HAP-1 (cell line): ENCODE measurements at places on chromosomes 1 and 21.

DNA sequence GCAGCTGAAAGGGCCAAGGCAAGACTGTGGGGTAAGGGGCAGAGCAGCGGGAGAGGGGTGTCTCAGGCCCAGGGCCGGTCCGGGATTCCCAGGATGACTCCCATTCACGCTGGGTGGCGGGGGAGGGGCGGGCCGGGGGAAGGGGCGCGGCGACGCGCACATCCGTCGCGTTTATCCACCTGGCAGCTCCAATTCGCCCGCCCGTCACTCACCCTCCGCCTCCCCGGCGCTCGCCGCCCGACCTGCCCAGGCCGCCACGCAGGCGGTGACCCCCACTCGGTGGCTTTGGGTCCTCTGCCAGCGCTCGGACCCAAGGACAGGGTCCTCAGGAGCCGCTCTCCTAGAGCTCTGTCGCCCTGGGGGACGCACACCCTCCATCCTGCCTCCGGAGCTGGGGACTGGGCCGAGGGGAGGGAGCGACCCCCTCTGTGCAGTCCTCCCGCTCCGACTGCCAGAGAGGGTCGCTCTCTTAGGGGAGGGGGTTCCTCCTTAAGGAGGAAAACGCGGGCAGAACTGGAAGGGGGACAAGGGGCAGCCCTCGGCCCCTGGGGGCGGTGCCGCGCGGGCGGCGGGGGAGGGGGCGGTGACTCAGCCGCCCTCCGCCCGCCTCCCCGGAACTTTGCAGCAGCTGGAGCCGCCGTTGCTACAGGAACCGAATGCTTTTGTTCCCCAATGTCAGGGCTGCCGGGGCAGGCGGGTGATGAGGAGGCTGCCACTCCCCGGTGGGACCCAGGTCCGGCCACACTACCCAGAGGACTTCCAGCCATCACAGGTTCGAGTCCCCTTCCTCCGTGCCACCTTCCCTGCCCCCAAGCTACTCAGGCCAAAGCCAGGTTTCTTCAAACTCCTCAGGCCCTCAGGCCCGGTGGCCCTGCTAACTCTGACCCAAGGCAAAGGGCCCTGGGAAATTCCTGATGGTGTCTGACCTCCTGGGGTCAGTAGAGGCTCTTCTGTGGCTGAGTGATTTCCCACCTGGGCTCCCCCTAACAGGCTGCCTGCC is 3.4 kb downstream of the ADGRB2 start:
- peak; percentile 78 for DNase-seq

DNA sequence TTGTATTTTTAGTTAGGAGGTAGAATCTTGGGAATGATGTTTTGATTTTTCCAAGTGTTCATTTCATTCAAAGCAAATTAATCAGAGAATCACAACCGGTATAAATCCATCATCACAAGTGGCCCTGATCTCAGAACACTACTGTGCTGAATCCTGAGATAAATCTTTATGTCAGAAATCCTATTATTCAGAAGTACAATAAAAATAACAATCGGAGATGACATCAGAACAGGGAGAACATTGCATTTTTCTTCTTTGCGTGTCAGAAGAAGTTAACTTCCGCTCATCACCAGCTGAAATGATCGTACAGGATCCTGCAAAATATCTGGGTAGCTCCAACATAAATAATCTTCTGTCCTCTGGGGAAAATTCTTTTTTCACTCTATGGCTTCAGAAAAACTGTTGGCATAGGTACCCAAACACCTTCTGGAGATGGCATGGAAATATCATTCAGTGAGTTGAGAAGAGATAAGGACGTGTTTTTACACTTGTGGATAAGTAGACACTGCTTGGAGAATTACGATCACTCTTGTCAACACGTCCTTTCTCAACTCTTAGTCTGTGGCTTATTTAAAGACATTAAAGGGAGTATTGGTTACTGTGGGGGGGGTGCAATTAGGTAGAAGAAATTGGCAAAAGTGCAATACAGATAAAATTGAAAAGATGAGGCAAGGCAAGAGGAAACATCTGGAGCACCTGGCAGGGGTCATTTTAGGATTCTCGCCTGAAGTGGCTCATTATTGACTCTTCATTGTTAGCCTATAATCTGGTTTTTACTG is 46.9 kb upstream of the SMYD2 start:
- DNase-seq = no peak

DNA sequence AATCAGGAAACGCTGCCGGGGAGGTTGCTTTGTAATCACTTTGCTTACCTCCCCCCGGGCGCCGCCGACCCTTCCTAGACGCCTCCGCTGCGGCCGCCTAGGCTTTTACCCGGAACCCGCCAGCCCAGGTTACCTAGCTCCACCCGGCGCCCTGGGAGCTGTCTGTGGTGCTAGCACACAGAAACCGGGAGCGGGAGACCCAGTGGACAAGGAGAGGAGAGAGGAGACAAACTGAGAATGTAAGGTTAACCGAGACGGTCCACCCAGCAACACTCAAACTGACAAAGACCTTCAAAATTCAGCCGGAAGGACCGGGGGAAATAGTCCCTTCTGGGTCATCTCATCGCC is 9.8 kb downstream of the BARHL2 start:
- DNase-seq = peak; percentile 84

- DNase-seq = no peak
These were observed 241.2 kb downstream of the PTBP2 start for GRCh38 chr1:96962751-96963211.

DNA sequence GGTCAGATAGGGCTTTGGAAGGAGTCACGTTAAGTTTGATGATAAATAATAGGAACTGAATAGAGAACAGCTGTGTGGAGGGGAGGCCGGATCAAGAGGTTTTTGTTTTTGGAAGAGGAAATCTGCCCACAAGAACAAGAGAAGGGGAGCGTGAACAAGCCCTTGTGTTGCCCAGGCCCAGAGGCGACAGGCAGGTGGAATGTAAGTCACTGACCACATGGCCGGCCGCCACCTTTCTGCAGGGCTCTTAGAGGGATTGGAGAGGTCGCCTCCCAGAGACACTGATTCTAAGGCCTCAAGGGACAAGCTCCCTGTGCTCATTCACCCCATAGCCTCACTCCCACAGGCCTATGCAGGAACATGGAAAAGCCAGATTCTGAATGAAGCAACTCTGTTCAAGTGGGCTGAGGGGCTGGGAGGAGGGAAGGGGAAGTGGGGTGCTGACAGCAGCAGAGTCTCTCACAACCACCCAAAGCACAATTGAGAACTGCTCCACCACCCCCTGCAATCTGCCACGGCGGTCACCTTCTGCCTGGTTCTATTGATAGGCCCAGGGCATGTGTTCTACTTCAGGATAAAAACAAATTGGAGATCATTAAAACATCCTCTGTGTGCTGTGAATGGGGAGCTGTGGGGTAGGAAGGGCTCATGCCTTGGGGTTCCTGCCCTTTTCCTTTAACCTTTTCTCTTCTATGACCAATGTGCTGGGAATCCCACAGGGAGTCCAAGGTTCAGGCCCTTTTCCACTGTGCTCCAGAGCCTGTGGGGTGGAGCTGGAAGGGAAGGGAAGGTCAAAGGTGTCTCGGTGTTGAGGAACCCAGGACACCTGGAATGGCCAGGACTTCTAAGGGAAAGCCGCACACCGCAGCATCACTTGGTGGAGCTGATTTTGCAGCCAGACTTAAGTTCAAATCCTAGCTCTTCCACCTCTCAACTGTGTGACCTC is 63.3 kb upstream of the PARP1 start:
- DNase-seq = no peak

DNA sequence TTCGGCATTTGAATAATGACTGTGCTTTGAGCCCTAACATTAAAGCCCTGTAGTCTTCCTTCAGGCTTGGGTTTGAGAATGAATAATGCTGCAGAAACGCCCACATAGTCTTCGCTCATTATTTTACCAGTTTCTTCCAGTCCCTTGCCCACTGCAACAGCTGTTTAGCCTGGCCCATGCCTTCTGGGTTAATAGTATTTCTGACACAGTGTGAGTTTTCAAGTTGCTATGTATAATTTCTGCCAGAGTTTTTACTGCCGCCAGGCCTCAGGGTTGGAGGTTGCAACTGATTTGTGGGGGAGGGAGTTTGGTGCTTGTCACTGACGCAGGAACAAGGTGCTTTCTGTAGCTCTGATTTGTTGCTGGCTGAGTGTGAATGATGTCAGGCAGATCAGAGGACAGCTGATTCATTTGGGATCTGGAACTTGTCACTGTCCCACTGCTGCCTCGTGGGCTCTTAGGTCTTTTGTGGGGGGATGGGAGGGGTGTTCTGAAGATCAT is 109.8 kb downstream of the MAST2 start:
- no peak for DNase-seq

DNA sequence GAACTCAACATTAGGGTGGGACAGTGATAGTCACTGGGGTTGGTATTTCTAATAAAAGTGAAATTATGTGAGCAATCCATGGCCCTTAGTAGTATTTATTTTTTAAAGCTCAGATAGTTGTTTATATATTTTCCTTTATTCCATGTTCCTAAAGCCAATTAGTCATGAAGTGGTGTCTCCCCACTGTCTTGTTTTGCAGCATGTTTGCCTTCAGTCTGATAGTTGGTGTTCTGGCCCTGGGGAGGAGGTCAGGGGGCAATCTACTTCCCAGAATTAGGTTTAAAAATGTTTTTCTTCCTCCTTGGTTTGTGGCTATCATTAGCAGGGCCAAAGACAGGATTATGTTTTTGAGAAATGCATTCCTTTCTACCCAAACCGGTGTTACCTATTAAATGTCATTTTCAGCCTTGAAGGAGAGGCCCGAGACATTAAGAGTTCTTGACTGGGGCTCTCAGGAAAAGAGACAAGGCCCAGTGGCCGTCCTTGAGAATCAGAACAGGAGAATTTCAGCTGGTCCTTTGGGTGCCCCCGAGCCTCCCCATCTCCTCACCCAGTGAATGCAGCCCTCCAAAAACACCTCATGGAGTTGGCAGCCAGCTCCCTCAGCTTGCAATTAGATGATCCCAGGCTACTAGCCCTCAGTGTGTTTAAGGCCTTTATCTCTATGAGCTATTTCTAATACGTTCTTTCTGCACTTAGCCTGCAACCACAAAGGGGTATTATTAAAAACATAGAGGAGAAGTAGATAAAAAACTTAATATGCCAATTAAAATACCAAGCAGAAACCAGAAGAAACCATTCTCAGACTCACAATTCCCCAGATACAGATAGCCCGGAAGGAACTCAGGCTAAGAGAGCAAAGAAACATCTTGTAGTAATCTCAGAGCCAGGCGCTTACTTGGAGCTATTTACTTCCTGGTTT is 71.3 kb upstream of the NGF start:
- DNase-seq = no peak

DNA sequence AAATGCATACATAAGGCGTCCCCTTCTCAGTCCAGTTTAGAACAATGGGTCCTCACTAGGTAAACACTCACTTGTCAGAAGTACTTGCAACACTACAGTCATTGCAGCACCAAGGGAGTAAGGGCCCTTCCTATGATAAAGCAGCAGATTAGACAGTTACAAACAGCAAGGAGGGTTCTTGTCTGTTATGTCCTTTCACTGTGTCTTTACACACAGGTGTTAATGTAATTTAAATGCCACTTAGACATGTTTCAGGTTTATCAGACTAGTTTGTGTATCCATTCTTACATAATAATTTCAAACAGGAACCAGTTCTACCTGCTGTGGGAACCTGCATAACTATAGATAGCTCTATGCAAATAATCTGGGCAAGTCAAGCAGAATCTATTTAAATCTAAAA is 105.6 kb upstream of the USH2A start:
- no peak for DNase-seq
